Activated T-helper 1 cell treated with Interleukin-2 at 50 U/mL for 16 hours (primary cell): ENCODE measurements at places on chromosomes 5 and 9.

GRCh38 chr5:53936481-53937352 lies 373.7 kb downstream of the ARL15 start:
- DNase-seq, result no peak

DNA sequence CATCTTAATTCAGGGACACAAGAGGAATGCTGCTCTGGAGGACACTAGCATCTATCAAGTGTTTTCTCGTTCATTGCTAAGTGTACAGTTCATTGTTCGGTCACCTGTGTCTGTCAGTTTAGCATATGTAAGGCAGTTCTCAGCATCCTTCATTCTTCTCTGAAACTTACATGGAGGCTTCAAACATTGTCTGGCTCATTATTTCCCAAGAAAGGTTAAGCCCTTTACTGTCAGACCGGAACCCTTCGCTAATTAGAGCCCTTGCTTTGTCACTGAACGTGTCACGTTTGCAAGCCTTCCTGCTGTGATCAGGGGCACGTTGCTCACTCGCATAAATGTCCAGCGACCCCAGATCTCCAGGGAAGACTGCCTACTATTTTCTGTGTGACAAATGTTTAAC lies 62.3 kb upstream of the RIOK2 start:
- no peak for DNase-seq

DNA sequence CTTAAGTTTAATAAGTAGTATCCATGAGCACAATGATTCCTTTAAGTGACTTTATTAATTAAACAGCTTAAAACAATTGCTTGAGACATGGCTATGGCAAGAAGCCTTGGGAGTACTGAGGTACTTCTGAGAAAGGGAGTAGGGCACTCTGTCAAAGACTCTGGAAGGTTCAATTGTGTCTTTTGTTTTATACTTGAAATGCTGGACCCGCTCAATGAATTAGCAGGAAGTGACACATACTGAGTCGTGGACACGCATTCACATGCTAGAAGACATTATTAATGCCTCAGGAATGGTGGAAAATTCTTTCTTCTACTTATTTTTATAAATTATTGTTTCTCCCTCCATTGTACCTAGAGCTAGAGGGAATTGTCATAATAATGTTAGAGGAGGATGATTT lies 347.3 kb upstream of the ZNF608 start:
- no peak for DNase-seq

GRCh38 chr5:176407456-176408251 lies 8.7 kb downstream of the CLTB start:
- DNase-seq, result no peak

DNA sequence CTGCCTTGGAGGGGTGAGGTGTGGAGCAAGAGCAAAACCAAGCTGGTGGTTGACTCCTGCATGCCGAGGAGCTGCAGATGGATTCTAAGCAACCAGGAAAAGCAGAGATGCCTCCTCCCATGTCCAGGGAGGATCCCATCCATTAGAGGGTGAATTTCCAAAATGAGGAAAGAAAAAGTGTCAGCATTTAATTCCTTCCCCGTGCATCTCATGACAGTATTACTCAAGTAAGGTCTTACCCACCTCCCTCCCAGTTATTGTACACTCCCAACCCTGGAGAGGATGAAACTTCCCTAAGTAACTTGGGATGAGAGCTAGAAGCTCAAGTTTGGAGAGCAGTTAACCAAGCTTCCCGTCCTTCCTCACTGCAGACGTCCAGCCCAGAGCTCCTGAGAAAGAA lies 19.9 kb downstream of the C9orf152 start:
- no peak for DNase-seq

GRCh38 chr5:105952875-105953274 lies 1717.9 kb downstream of the EFNA5 start:
- no peak for DNase-seq

GRCh38 chr5:84494453-84494852 lies 109.8 kb upstream of the EDIL3 start:
- DNase-seq, result no peak

DNA sequence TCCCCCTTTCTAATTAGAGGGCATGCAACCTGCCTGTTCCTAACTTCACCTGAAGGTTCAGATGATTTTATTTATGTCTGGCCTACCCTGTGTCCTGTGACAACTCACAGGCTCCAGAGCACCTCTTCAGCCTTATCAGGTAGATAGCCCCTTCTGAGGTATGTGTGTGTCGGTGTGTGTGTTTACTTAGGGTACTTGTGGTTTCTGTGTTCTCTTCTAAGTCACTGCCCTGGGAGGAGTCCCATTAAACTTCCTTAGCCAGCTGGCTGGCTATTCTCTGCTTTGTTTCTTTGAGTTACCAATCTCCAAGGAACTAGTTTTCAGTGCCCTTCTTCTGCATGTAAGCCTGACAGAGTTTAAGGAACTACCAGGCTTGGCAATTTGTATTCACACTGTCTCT lies 74.9 kb downstream of the UNC13B start:
- no peak for DNase-seq

GRCh38 chr9:29282121-29282520 lies 1708.8 kb upstream of the C9orf72 start:
- no peak for DNase-seq

DNA sequence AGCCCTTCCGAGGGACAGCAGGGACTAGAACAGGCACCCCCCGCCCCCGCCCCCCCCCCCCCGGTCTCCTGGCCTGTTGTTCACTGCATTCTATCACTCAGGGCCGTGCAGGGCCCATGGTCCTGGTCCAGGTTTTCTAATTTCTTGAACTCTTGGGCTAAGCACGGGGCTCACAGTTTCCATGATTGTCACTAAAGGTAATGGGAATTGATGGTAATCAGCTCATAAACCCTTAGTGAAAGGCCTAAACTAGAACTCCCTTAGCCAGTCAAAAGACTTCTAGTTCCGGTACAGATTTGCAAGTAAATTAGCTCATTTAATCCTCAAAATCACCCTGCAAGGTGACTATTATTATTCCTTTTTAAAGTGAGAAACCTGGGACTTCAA lies 14.7 kb upstream of the PWWP2A start:
- DNase-seq, result no peak

DNA sequence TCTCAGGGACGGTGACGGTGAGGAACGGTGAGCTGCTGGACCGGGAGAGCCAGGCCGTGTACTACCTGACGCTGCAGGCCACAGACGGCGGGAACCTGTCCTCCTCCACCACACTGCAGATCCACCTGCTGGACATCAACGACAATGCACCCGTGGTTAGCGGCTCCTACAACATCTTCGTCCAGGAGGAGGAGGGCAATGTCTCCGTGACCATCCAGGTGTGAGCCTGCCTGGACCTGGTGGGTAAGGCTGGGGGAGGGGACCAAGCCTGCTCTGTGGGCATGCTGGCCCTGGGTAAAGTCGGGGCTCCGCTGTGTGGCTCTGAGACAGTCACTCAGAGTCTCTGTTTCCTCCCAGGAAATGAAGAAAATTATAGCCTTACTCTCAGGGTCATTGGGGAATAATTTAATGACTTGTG lies 29.3 kb downstream of the CDHR2 start:
- DNase-seq, result peak; percentile 19

DNA sequence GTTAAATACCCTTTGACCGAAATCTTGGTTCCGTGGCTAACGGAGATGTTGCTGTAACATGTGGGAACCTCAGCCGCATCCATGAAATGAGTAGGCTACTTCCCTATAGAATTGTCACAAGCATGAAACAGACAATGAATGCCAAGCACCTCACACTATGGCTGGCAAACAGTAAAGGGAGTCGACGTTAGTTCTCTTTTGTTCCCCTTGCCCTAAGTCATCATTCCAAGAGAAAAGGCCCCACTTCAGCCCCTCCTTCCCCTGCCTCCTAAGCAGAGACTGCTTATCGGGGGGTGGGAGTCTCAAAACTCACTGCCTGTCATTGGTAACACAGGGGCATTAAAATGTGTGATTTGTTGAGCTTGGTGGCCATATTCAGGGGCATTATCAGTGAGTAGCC lies 159.6 kb downstream of the MAPKAP1 start:
- DNase-seq, result no peak

DNA sequence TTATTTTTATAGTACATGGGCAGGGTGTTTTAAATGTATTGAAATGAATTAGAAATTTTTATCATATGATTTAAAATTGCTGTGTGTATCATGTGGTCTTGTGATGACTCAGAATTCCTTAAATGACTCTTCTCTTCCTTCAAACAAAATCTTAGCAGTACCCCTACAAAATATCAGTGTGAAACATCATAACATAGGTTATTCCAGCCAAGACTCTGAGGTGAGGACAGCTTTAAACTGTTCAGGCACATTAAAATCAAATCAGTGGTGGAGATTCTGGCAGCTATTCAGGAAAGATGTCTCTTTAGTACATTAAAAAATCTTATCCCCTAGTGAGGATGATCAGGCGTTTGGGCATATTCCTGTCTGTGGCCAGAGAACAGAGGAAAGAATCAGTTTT lies 174.0 kb downstream of the MAN2A1 start:
- DNase-seq, result no peak

DNA sequence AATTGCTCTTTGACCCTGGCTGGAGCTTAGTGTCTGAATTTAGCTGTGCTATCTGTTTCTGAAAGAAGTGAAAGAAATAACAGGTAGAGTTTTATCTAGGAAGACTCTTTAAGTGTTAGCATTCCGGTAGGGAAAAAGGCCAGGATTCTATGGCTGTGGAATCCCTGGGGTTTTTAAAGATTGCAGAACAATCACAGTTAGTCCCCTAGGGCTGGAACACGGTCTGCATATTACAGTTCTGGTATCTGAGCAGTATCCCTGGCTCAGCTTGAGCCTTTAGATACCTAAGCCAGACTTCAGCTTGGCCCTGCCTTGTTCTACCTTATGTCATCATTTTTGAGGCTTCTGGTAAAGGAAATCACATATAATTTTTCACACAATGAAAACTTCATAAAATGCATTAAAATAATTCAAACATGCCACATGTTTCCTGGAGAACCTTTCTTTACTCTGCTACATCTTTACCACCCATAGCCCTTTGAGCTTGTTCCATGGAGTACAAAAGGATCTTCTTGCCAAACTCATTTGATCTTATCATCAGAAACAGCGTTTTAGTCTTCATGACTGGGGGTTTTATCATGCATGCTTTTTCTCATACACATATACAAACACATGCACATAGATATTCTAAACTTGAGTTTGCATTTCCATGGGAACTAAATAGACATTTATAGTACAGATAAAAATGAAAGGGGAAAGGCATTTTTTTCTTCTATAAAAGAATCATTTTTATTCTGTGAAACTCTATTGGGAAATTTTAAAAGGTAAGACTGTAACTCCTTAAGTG lies 410.8 kb downstream of the CETN3 start:
- DNase-seq, result no peak

DNA sequence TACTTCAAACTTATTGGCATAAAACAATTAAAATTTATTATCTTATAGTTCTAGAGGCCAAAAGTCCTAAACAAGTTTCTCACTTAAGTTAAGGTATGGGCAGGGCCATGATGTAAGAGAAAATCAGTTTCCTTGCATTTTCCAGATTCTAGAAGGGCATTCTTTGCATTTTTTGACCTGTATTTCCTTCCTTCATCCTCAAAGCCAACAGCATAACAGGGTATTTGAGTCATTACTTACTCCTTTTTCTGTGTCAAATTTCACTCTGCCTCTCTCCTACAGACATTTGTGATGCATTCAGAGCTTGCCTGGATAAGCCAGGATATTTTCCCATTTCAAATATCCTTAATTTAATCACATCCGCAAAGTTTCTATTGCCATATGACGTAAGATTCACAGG lies 1499.0 kb downstream of the EFNA5 start:
- DNase-seq, result no peak

GRCh38 chr9:79615038-79615437 lies 43.3 kb downstream of the TLE4 start:
- DNase-seq, result no peak

DNA sequence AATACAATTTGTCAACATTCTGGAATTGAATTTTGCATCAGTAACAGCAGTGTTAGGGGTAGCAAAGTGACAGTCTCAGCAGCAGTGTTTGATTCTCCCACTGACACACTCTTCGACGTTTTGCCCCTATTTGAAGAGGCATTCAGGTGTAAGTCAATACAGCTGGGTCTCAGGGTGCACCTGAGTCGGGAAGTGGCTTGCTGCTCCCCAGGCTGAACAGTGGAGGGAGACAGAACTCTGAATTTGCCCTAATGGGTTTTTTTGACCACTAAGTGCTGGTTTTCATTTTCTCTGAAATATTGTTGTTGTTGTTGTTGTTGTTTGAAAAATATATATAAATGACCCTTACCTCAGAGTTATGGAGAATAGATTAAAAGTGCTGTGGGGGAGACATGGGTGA lies 223.2 kb downstream of the TLR4 start:
- DNase-seq, result no peak

DNA sequence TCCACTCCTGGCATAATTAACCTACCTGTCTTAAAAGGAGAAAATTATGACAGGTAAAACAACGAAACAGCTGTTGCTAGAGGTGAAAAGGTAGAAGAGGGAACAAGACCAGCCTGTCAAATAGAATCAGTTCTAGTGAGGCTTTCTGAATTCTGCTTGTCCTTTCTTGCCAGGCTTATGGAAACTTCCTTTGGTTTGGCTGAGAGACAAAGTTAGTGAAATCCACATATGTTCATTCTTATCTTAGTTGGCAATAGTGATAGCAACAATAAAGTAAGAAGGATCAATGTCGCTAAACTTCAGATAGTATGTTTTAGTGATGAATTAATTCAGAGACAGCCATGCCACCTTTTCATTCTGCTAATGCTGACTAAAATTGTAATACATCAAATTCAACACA lies 34.4 kb downstream of the HAPLN1 start:
- DNase-seq, result no peak

DNA sequence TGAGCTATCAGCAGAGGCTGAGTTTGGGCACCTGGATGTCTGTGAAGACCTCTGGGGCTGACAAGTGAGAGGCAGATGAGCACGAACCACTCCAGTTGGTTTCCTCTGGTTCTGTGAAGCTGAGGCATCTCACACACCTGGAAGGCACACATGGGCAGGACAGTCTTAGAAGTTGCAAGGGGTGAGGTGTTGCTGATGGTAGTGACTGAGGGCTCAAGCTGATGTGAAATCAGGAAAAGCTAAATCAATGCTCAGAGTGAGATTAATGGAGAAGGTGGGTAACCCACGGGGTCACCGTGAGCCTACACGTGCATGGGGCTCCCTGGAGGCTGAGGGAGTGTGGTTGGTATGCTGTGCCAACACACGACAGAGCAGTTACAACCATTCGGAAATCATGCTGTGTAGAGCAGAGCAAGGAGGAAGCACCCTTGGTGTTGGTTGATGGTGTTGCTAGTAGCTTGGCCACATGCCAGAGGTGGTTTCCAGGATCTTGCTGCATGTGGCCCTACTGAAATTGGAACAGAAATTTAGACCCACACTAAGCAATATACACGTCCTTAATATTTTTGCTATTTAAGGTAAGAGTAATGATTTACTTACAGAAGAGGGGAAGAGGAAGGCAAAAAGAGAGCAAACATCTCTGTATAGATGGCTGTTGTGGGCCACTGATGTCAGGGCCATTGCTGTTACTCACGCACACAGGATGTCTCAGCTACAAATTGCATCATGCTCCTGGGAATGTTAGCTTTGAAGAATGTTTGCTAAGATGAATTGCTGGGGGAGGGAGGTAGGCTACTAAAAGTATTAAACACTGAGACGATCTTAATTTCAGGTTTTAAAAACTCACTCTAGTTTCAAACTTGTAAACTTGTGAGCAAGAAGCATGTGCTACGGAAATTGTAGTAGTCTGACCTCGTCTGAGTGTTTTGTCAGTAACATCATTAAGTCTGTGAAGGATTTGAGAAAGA lies 170.5 kb downstream of the ARHGEF28 start:
- no peak for DNase-seq

- DNase-seq, result no peak
Measured at GRCh38 chr5:154193701-154194121, 3.2 kb downstream of the GALNT10 start.

GRCh38 chr5:178338750-178339144 lies 106.1 kb upstream of the PHYKPL start:
- DNase-seq, result no peak
